Neural progenitor cell (in vitro differentiated cells): ENCODE measurements at places on chromosomes 12 and 14. TPM values are rescaled to one million over a fixed set of nuclear protein-coding genes. Genes with fewer than 3 reads are reported as not detected.

The KLHL33 gene
- total RNA-seq = 0.22 TPM in 1 of 2 replicates, not detected in the other

The FAM222A gene
- 2.5 and 10.6 TPM in 2 replicates for total RNA-seq

The CACNA2D4 gene
- 3.0 and 8.5 TPM in 2 replicates for total RNA-seq

The LMO3 gene
- total RNA-seq = 39.1 and 54.3 TPM in 2 replicates

The PLD4 gene
- total RNA-seq = not detected in 2 replicates

The ESRRB gene
- total RNA-seq = 1.2 and 1.3 TPM in 2 replicates

The ARMH4 gene
- total RNA-seq = 23.0 and 29.0 TPM in 2 replicates

The IRAK3 gene
- 0.37 and 3.0 TPM in 2 replicates for total RNA-seq

The KRT85 gene
- not detected in 2 replicates for total RNA-seq

The PRH1 gene
- total RNA-seq = 24.1 and 30.3 TPM in 2 replicates

The ADAM21 gene
- 0.12 and 0.80 TPM in 2 replicates for total RNA-seq

The ZNF891 gene
- 6.0 and 7.2 TPM in 2 replicates for total RNA-seq

The SLC6A12 gene
- total RNA-seq = 0.12 TPM in 1 of 2 replicates, not detected in the other

The CARMIL3 gene
- 0.77 and 1.4 TPM in 2 replicates for total RNA-seq

The VASH1 gene
- 10.3 and 20.1 TPM in 2 replicates for total RNA-seq

The LRFN5 gene
- total RNA-seq = 0.12 and 0.49 TPM in 2 replicates

The GALNT8 gene
- 2.6 and 5.0 TPM in 2 replicates for total RNA-seq
